Muscle of leg (tissue), 16 donors: ENCODE measurements at places on chromosomes 11 and 22.
A peak's percentile ranks its signal among the peaks of the same experiment; 100 is the strongest.

- no peak for DNase-seq
Measured at GRCh38 chr22:32836280-32837123, 35.0 kb downstream of the TIMP3 start.

GRCh38 chr22:29306835-29307595 is 565 bp downstream of the GAS2L1 start:
- DNase-seq = peak; percentile 93

GRCh38 chr11:125365196-125365931 is 130.7 kb downstream of the FEZ1 start:
- no peak for DNase-seq

DNA sequence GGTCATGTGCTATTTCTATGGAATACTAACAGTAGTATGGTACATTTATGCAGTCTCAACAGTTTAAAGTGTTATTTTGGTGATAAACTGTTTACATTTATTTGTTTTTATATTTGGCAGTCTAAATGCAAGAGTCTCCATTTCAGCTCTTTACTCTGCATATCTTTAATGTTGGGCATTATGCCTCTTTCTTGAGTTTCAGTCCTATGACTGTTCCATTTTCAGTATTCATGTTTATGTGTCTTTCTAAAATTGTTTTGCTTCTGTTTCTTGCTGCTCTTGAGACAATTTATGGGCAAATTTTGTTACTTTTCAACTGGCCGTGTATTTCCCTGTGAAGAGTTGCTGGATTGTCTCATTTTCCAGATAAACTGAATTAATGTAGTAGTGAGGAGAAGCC is 6.6 kb upstream of the RAB30 start:
- no peak for DNase-seq

GRCh38 chr11:10634407-10634806 is 59.1 kb downstream of the IRAG1 start:
- DNase-seq = no peak

GRCh38 chr22:49321477-49322055 is 506.1 kb downstream of the BRD1 start:
- no peak for DNase-seq

DNA sequence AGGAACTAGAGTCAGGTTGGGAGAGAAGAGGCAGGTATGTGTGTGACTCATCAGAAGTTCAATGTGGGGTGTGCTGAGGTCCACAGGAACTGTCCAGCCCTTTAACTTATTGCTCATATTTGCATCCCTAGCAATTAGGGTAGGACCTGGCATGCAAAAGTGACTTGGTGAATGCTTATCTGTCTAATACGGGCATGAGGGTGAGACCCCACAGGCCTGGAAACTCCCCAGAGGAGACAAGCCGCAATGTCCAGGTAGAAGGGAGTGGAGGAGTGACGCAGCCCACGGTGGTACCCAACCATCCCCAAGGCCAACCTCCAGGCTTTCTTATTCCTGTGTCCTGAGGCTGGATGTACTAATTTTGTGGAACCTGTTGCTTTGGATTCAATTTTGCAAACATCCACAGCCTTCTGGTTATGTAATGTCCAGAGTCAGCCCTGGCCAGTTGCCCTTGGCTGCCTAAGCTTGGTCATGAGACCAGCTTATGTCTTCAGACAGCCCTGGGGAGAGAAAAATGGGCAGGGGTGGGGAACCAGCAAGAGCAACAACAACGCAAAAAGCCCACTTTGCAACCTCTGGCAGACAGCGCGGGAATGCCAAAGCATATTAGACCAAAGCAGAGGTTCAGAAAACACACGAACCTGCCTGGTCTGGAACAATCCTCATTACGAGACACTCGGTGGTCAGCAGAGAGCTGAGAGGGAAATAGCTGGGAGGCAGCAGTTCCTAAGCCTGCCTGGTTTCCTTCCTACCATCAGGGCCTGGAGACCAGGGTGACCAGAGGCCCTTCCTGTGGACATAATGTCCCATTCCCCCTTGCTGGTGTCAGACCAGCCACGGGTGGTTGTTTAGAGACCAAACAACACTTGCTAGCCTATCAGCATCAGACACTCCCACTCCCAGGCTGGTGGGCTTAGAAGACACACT is 49.3 kb downstream of the TIMP3 start:
- peak; percentile 90 for DNase-seq

DNA sequence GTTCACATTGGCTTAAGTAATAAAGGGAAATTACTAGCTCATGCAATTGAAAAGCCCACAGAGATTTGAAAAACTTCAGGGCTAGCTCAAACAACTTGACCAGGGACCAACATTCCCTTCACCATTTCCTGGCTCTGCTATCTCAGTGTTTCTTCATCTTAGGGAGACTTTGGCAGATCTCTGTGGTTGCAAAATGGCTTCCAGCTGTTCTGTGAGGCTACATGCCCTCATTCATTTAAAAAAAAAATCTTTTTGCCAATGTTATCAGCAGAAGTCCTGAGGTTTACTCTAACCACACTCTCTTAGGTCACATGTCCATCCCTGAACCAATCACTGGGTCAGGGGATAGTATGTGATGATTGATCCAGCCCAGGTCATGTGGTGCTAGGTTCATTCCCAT is 13.9 kb upstream of the RASSF10 start:
- peak; percentile 61 for DNase-seq

DNA sequence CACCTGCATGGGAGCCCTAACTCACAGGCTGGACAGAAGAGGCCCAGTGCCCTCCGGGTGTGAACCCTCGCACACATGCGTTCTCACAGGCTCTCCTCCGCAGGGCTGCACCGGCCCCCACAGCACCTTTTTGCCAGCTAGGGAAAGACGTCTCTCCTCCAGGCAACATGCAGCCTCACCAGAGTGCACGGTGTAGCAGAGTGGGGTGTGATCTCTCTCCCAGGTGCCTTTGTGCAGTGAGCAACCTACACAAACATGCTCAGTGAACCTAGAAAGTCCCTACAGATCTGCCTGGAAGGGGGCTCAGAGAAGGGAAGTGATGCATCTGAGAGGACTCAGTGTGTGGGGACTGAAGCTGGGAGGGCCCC is 3.7 kb upstream of the CARNS1 start:
- DNase-seq = no peak

DNA sequence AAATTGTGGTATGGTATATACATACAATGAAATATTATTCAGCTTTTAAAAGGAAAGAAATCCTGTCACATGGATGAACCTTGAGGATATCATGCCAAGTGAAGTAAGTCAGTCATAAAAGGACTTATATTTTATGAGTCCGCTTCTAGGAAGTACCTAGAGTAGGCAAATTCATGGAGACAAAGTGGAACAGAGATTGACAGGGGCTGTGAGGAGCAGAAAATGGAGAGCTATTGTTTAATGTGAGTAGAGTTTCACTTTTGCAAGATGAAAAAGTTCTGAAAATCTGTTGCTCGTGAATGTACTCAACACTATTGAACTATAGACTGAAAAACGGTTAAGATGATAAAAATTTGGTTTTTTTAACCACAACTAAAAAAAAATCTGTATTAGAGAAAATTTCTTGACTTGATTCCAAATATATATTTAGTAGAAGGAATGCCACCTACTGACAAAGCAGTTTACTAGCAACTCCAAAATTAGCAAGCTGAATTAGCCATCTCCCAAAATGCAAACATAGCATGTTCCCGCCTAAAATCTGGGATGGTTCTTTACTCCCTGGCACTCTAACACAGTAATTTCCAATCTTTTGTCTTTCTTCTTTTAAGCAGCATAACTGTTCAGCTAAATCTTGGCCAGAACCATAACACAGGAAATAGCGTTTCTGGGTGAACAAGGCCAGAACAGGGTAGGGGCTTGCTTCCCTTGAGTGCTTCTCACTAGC is 1.5 kb downstream of the UFD1 start:
- DNase-seq = peak; percentile 44

DNA sequence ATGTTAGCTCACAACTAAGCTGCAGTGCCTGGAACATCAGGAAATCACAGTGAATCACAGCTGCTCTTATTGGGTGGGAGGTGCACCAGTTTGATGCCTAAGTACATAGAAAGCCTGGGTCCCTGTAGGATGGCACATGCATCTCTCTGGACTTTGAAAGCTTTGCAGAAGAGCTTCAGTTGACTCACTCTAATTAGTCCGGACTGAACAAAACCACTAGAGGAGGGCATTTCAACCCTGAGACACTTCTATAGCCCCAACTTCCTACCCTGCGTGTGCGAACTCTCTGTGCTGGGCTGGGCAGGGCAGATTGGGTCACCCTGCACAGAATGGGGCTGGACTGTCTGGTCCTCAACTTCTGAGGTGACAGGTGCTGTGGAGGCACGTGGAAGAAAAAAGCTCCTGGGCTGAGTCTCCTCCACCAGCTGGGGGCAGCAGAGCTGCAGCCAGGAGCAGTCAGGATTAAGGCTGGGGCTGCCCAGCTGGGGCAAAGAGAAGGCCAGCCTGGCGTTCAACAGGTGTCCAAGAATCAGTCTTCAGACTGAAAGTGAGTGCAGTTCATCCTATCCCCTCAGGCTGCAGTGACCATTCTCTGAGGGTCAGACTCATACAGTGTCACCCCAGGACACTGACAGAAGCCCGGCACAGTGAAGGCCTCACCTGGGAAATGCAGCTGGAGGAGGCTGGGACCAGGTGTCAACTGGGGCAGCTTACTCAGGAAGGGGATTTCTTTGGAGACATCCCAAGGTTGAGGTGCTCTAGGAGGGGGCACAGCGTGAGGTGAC is 22.1 kb downstream of the GGTLC2 start:
- DNase-seq = no peak

GRCh38 chr11:75260396-75261170 is 20.0 kb downstream of the TPBGL start:
- DNase-seq = no peak

DNA sequence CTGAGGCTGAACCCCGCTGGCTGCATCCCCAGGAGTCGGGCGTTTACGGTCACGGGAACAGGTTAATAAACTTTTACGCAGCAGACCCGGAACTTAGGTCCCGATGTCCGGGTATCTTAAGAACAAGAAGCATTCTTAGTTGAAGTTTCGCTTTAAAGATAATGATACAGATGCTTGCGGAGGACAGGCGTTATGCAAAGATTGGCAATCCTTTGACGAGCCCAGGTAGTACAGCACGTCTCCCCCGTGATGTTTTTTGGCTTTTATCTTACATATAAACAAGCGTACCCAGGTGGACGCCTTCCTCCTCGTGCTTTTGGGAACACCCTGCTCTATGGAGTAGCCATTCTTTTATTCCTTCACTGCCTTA is 871 bp upstream of the TOLLIP start:
- no peak for DNase-seq

DNA sequence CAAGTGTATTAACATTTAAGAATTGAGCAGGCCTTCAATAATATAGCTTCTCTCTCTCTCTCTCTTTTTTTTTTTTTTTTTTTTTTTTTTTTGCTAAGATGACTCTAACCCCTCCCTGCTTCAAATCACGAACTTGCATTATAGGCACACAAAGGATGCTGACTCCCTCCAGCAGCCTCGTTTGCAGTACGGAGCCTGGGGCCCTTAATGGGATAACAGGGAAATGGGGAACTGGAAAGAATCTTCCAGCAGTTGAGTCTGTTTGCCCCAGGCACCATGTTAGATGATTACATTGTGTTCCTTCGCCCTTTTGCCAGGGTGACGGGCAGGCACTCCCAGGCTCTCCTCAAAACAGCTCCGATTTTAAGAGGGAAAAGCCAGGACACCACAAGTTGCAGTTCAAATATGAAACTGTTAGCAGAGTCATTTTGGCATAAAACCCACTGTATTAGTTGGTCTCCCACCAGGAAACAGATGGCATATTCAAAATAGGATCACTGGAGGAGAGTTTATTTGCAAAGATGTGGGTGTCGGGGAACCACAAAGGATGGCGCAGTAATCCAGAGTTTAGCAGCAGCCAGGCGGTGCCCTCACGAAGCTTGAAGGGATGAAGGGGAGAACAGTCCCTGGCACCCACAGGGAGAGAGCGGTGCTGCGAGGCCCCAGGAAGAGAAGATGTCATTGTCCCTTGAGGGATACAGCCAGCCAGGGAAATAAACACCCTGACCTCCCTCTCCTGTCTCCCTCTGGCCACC is 26.5 kb upstream of the TREH start:
- peak; percentile 55 for DNase-seq

- no peak for DNase-seq
Measured at GRCh38 chr11:122226810-122227379, 110.9 kb upstream of the BLID start.

DNA sequence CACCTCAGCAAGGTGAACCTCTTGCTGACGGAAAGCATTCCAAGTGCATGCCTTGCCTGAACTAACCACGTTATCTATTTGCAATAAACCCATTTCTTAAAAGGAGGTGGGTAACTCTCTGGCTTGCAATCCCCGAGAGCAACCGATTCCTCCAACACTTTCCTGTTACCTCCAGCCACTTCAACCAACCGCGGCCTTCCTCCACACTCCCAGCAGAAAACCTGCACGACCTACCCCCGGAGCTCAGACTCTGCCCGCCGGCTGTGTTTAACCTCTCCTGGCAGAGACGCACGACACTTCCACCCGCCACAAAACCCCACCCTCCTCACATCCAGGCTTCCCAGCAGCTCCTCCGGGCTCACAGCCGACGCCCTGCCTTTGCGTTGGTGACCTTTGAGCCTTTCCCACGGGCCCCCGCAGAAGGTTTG is 708 bp downstream of the SCO2 start:
- DNase-seq = no peak

DNA sequence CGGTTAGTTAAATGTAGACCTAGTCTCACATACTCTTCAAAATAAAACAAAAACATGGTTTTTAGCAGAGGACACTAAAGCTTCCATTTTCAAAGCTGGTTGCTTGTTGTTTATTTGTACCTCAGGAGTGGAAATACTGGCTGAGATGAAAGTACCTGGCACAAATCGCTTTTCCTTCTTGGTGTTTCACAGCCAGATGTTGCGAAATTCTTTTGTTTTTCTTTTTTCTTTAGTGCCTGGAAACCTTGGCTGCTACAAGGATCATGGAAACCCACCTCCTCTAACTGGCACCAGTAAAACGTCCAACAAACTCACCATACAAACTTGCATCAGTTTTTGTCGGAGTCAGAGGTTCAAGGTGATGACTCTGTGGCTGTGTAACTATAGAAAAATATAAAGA is 48.3 kb downstream of the KREMEN1 start:
- no peak for DNase-seq

GRCh38 chr11:13462311-13462900 is 616 bp downstream of the BTBD10 start:
- DNase-seq = peak; percentile 72

DNA sequence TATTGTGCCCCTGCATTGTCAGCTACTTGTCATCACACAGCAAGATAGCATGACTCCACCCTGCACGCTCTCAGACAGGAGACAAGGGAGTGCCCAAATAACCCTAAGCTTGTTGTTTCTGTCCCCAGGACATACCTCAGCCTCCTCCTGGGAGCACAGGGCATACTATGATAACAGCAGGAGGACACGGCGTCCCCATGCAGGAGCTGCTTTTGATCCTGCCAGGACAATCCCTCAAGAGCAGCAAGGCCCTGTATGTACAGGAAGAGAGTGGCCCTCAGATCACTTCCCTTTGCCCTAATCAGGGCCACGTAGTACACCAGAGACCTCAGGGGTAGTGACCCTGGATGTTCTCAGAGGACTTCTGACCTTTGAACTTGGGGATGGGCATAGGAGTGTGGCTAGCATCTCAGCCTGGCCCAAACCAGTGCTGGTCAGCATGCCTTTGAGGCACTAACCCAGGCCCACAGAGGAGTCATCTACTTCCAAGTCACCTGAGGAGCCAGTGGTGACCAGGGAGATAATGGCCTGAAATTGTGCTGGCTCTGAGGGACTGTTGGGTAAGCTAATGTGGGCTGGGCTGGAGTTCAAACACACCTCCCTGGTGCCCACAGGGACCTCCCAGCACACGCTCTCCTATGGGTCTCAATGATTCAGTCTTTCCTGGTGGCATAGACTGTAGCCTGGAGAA is 9.2 kb downstream of the APOA4 start:
- DNase-seq = no peak
